ENCODE measurements at places on chromosomes 3 and 15.
A peak's percentile ranks its signal among the peaks of the same experiment; 100 is the strongest.

GRCh38 chr3:105674437-105675065 is 194.3 kb downstream of the CBLB start:
- DNase-seq: no peak

DNA sequence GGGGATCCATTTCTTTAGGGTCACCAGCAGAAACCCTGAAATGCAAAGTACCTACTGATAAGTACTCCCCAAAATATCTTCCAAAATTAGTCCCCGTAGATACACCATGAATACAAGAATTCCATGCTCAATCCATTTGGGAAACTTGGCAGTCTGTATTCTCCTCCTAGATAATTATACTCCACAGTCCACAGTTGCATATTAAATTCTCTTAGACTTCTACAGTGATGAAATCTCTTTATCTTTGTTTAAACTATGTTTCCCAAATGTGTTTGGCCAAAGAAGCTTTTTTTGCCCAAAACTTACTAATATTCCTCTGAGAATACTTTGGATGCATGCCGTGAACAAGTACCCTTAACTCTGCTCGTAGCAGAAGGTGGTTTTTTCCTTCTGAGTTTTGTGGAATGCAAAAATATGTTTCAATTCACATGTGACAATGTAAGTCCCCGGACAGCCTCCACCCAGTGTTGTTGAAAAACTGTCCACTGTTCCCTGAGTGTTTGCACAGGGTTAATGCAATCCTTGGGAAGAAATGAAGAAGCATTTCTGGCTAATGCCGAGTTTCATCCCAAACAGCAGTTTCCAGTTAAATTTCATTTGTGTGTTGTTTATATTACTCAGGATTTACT is 126.7 kb downstream of the ARNT2 start:
- DNase-seq: no peak

DNA sequence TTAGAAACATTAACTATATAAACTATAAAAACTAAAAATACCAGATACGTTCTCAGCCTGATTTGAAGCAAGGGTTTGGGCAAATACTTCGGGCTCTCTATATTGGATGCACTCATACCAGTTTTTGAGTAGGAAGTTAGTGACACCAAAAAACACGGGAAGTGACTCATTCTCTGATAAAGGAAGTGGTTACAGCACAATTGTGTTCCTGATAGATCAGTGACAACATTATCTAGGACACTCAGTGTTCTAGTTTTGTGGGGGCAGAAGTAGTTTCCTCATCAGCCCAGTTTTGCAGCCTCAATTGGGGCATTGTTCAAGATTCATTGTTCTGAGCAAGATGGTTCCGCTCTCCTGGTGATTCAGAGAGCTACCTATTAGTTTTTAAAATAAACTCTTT is 469.6 kb upstream of the DPPA4 start:
- peak; percentile 82 for DNase-seq

- no peak for DNase-seq
Observed at GRCh38 chr3:56987238-56987895, 73.1 kb upstream of the SPATA12 start.

DNA sequence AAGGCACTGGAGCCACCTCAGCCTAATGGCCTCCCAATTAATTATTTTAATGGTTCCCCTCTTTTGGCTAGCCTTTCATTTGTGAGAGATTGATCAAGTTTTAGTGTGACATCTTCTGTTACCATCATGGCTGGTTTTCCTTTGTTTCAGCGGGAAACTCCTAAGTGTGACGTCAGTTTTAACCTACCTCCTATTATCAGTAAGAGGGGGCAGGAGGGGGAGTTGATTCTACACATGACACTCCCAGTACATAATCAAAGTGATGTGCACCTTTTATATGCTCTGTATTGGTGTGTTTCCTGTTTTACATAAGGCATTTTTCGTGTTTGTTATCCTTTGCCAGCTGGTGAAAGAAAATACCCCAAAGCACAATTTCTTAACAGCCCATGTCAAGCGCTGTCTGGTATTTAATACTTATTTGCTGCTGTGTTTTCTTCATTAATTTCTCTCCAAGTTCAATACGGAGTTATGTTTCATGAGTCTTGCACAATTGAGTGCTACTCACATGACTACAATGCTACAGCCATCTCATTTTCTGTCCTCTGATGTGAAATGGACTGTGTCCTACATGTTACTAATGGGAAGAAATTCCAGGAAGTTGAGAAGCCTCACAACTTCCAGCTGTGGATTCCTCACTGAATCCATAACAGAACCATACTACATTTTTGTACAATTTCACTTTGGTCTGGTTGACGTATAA is 52.2 kb upstream of the POLR2M start:
- no peak for DNase-seq

GRCh38 chr3:156664011-156664830 is 10.2 kb upstream of the TIPARP start:
- peak; percentile 29 for DNase-seq

- no peak for DNase-seq
Observed at GRCh38 chr15:68672781-68673205, 94.0 kb downstream of the CORO2B start.

- no peak for DNase-seq
Observed at GRCh38 chr3:53775834-53776251, 70.4 kb downstream of the CHDH start.

GRCh38 chr3:54873059-54874010 is 54.5 kb downstream of the LRTM1 start:
- DNase-seq: no peak

GRCh38 chr3:12681089-12681942 is 17.4 kb upstream of the RAF1 start:
- no peak for DNase-seq

DNA sequence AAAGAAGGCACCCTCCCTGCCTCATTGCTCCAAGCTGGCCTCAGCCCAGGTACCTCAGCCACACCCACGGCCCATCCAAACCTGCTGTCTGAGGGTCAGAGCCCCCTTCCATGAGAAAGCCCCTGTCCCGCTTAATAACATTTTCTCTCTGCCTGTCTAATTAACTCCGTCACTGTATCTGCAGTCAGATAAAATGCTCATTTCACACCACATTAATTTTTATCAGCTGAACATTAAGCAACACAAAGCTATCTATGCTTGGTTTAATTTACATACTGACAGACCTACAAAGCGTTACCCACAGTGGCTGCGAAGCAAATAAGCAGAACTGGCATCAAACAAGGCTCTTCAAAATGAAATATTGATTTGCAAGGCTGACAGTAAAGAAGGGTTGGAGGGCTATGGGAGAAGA is 309.8 kb upstream of the ICE2 start:
- DNase-seq: no peak

GRCh38 chr3:129183569-129184395 is at the start of gene CNBP:
TSS of gene CNBP (minus strand) at chr3:129183896. CDS start at chr3:129171757, 12,139 bp downstream.
- DNase-seq: peak; percentile 93

DNA sequence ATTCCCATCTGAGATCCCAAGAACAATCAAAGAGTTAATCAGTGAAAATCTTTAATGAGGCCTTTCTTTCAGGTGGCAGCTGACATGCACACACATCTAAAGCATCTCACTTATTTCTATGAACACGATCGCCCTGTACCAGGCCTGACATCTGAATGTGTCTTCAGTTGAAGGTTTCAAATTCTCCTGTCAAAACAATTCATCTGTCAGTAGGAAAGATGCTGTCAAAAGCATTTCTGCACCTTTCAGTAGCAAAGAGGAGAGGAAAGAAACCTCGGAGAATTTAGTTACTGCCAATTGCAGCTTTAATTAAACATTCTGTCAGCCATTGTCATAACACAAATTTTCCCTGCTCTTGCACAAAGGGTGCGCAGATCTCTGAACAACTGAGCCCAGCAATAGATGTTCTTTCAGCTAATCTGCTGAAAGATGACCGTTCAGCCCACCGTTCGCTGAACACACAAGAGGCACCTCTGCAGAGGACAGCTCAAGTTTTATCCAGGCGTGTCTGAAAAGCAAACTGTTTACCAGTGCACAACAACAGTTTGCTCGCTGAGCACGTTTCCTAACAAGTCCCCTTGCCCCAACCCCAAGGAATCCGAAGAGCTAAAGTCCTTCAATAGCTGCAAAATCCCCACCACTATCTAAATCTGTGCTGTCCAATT is 34.1 kb downstream of the LRIG1 start:
- DNase-seq: no peak

DNA sequence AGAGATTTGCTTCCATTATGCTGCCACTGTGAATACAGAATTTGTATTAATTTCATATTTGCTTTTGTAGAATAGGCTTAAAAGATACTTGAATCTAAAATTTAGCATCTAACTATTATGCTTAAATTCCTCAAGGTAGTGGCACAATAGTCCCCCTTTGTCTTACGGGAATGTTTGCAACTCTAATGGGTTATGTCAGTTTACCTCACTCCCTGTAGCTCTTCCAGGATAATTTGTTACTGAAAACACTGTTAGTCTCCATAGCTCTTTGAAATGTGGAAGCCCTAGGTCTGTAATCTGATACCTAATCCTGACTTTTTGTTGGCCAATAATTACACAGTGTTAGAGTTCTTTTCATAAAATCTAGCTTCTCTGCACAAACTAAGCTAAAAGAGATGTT is 433.4 kb downstream of the PYDC2 start:
- no peak for DNase-seq

DNA sequence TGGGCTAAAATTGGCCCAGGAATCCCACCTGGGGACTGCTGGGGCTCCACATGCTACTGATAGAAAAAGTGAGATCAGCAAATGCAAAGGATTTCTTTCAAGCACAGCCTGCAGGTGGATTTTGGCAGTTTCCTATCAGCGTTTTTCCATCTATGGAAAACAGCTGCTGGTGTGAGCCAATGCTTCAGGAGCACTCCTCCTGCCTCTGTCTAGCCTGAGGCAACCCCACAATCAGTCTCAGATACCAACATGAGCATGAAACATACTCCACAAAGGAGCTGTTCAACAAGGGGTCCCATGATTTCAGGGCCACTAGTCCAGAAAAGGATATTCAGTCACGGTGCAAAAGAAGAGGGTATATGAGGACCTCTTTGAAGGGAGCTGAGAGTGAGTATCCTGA is 311.5 kb upstream of the THBS1 start:
- no peak for DNase-seq

- no peak for DNase-seq
Observed at GRCh38 chr3:14898929-14899328, 48.5 kb upstream of the NR2C2 start.

- peak; percentile 21 for DNase-seq
Observed at GRCh38 chr3:160163229-160163878, 61.9 kb upstream of the C3orf80 start.

GRCh38 chr15:85280203-85280602 is 100.2 kb upstream of the AKAP13 start:
- DNase-seq: no peak

- DNase-seq: no peak
Observed at GRCh38 chr3:162764051-162764807, 1267.6 kb downstream of the OTOL1 start.

GRCh38 chr15:41801850-41802455 is 25.9 kb upstream of the JMJD7 start:
- DNase-seq: no peak

GRCh38 chr3:96776818-96777217 is 37.6 kb upstream of the EPHA6 start:
- DNase-seq: no peak

- DNase-seq: no peak
Observed at GRCh38 chr3:4644951-4645350, 151.8 kb downstream of the ITPR1 start.

GRCh38 chr3:149407898-149408297 is 30.4 kb upstream of the TM4SF1 start:
- no peak for DNase-seq

- no peak for DNase-seq
Observed at GRCh38 chr15:34993412-34993811, 5.3 kb upstream of the ZNF770 start.

DNA sequence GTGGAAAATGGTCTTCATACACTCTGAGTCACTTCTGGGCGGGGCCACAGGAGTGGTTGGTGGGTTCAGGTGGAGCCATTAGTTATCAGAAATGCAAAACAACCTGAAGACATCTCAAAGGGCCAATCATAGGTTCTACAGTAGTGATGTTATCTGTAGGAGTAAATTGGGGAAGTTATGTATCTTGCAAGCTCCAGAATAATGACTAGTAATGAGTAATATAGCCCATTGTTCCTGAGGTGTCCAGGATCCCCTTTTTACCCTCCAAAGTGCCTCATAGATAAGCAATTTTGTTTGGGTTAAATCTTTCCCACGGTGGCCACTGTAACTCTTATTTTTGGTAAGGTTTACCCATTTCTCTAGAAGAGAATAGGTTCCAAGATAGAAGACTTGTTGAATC is 91.7 kb downstream of the PIK3R4 start:
- no peak for DNase-seq

DNA sequence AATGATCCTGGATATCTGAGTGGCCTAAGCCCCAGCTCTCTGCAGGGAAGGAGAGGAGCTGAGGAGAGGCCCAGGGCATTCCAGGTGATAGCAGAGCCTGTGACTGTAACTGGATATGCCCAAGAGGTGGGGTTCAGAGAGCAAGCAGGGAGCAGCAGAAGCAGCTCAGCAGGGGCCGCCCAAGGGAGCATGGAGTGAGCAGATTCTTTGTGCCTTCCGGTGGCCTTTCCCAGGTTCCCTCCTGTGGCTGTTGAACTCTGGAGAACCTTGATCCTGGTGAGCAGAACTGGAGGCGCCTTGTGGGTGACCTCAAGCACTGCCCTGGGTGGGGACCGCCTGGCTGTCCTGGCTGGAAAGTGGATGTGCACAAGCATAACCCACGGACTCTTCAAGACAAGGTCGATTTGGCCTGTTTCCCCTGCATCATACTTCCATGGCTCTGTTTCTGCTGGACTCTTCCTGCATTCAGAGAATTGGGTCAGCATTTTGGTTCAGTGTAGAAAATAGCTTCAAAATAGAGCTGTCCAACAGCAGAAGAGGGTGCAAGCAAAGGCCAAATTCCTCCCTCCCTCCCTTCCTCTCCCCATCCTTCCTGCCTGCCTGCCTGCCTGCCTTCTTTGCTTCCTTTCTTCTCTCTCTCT is 76.1 kb downstream of the ARNT2 start:
- no peak for DNase-seq

- DNase-seq: no peak
Observed at GRCh38 chr3:185549122-185549521, 3.3 kb downstream of the LIPH start.

DNA sequence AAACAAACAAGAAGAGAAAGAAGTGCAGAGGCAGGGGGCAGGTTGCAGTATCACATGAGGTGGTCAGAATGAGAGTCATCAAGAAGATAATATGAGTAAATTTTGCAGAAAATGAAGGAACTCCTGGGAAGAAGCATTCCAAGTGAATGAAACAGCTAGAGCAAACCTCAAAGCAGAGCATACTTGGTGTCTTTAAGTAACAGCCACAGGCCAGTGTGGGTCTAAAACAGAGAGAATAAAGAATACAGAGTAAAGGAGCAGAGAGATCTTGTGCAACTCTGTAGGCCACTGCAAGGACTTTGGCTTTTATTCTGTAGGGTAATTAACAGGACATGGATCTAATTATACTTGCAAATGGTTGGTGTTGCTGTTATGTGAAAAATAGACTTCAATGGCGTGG is 81.3 kb downstream of the STAC start:
- no peak for DNase-seq

All from CD4-positive, alpha-beta T cell treated with Interleukin-12 subunit alpha and Interleukin-12 subunit beta, for 1 hour (primary cell).